ENCODE measurements at places on chromosomes 5 and 9.
A peak's percentile ranks its signal among the peaks of the same experiment; 100 is the strongest.

DNA sequence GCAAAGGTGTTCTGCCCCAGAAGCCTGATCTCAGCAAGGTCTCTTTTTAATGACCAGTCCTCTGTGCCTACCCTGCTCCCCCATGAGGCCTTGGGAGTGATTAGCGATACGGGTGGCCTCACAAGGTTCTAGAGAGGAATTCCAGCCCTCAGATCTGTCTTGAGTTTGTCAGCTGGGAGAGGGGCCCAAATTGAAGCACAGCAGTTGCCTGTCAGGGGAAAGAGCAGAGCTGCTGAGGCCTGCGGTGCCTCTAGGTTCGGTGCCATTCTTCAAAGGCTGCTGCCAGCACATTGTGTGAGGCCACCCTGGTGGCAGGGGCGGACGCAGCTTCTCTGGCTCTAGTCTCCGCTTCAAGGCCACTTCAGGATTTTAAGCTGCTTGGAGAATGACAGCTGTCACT is 85.7 kb upstream of the GRIA1 start:
- no peak for DNase-seq

- DNase-seq, result no peak
These were observed 93.2 kb upstream of the CXCL14 start for GRCh38 chr5:135671966-135672365.

DNA sequence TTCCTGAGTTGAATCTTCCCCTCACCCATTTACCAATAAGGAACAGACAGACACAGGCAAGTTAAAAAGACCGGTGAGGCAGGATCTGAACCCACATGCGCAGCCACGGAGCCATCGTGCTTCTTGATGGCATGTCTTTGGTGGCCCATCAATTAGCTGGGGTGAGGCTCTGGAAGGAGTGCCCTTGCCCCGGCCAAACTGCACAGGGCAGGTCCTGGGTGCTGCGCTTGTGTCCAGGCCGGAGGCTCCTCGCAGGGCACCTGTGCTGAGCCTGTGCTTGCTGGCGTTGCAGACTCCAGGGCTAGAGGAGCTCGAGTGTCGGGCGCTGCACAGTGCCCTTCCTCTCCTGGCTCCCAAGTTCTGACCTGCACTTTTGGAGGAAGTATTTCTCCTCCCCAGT is 66.4 kb downstream of the PSMB7 start:
- DNase-seq, result no peak

- DNase-seq, result no peak
These were observed 26.0 kb downstream of the ZCCHC7 start for GRCh38 chr9:37146410-37146809.

DNA sequence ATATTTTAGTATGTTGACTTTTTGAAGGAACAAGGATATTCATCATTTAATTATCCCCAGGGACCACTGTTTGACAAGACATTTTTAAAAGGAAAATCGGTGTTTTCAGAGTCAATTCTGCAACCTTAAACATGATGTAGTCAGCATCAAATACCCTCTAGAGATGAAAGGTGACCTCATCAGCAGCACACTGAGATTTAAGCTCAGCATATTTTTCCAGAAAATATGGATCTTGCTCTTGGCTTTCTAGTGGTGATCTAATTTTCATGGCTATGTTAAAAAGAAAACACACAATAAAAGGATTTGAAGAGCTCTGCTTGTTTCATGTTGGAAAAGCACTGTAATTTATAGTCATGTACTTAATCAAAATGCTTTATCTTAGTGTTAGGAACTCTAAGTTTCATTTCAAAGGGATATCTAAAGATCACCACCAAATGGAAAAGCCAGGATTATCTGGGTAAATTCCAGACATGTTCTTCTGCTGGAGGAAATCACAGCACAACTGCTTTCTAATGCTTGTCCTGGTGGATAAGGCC is 487.2 kb downstream of the ENC1 start:
- DNase-seq, result peak; percentile 2

- DNase-seq, result no peak
These were observed 487.9 kb upstream of the DAP start for GRCh38 chr5:11248966-11249365.

DNA sequence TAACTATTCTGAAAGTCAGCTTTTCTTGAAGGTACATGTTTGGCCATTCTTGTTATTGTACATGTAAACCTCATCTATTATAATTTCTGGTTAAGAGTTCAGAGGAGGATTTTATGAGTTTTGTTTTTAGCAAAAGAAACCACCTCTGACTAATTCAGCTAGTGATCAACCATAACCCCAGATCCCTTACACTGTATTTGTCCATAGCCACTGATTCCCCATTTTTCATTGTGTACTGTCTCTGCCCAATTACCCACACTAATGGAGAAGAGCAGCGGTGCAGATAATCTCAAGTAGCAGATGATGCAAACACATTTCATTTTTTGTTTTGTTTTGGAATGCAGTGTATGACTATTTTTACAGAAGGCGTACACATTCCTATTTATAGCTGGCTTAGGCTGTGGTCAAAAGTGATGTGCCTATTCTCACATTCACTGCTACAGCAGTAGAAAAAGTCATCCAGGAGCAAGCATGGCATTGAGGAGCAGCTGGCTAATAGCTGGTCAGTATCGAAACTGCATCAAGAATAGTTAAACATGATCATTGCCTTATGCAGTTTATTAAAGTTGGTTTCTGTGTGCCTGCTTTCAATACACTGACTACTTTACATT is 988.3 kb downstream of the DTWD2 start:
- no peak for DNase-seq

- peak; percentile 44 for DNase-seq
These were observed 161.9 kb upstream of the GAS1 start for GRCh38 chr9:87109231-87109631.

DNA sequence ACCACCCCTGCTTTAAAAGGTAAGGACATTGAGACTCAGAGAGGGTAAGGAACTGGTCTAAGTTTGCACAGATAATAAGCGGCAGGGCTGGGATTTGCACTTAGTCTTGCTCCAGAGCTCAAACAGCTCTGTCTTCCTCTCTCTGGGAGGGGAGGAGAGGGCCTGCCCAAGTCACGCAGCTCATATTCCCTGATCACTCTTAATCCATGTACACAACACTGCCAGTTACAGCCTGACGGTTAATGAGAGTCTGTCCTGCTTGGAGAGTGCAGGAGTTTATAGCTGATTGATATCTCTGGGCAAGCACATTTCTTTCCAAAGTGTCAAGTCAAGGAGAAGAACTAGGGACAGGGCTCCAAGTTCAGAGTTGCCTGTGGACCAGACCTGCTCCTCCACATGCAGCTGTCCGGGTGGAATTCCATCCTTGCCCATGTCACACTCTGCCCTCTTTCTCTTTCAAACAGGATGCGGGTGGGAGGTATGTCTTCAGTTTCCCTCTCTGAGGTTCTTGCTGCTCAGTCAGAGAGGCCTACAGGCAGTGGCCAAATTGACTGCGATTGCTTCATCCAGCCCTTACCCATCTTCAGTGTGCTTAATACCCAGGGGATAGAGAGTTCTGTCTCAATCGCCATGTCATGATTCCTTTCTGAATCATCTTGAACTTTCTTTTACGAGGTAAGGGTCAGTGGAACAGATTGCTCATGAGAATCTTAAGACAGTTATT is 54.5 kb downstream of the GALNT12 start:
- DNase-seq, result peak; percentile 77

- DNase-seq, result peak; percentile 61
These were observed 69.4 kb upstream of the NFIB start for GRCh38 chr9:14383294-14383693.

DNA sequence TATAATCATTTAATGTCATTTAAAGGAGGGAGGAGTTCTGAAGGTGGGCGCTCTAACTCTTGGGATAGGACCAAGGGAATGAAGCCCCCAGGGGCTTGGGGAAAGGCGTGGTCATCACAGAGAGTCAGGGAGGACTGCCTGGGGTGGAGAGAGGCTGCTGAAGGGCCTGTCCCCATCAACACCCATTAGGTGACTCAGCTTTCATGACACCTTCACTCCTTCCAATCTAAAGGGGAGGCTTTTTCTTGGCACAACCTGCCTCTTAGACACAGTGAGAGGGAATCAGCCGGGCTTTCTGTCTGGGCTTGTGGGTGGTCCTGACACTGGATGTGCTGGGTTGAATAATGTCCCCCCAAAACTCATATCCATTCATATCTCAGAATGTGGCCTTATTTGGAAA is 31.4 kb upstream of the ANKRD33B start:
- no peak for DNase-seq

DNA sequence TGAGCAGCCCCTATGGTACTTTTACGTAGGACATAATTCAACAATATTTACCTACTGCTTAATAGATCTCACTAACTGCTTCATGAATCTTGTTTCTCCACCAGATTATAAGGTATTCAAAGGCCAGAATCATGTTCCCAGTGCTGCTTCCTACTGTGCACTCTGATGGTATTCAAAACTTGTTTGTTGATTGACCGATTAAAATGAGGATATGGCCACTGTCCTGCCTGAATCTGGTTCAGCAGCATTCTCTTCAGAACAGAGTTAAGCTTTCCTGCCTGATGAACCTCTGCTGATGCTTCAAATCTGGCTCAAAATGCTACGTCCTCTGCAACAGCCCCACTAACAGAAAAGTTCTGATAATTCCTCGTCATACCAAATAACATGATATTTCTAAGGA is 150.7 kb upstream of the ZNF462 start:
- no peak for DNase-seq

- peak; percentile 91 for DNase-seq
These were observed 22.2 kb downstream of the BHMT start for GRCh38 chr5:79133657-79134451.
